ENCODE measurements at places on chromosomes 3 and 15. TPM values are rescaled to one million over a fixed set of nuclear protein-coding genes. Genes with fewer than 3 reads are reported as not detected.

The TEX55 gene
- not detected for total RNA-seq

The FBXO40 gene
- total RNA-seq: not detected

The GOLGA6A gene
- 0.20 TPM for total RNA-seq

The ZBTB20 gene
- total RNA-seq: 30.7 TPM

The BCL2A1 gene
- total RNA-seq: 0.49 TPM

The IL17RB gene
- total RNA-seq: 1.4 TPM

The TRIM59 gene
- 23.0 TPM for total RNA-seq

The THBS1 gene
- total RNA-seq: 367 TPM

The DUOXA1 gene
- total RNA-seq: 5.8 TPM

The CPA3 gene
- not detected for total RNA-seq

The CCDC39 gene
- total RNA-seq: not detected

The MLF1 gene
- total RNA-seq: 12.2 TPM

The MOBP gene
- not detected for total RNA-seq

The FOXB1 gene
- total RNA-seq: not detected

The LMAN1L gene
- 0.35 TPM for total RNA-seq

The STRA6 gene
- 114 TPM for total RNA-seq

The HTR3E gene
- total RNA-seq: not detected

The HGD gene
- 0.29 TPM for total RNA-seq

The ROPN1 gene
- not detected for total RNA-seq

The ROBO1 gene
- 130 TPM for total RNA-seq

The RLBP1 gene
- not detected for total RNA-seq

The FBXW12 gene
- 0.51 TPM for total RNA-seq

The EIF4A2 gene
- 559 TPM for total RNA-seq

The DNAJC19 gene
- 33.0 TPM for total RNA-seq

The EBLN2 gene
- total RNA-seq: 10.7 TPM

The GOLGA8K gene
- total RNA-seq: 0.95 TPM

The TMEM45A gene
- 25.7 TPM for total RNA-seq

The GOLGA6D gene
- total RNA-seq: 0.18 TPM

The LYZL4 gene
- total RNA-seq: not detected

The ACKR4 gene
- total RNA-seq: not detected

The PLA2G4E gene
- not detected for total RNA-seq

The IDH3A gene
- 33.8 TPM for total RNA-seq

The CPLX3 gene
- total RNA-seq: 0.14 TPM

The KATNBL1 gene
- 79.3 TPM for total RNA-seq

The CEMIP gene
- total RNA-seq: 0.70 TPM

The GADL1 gene
- 4.6 TPM for total RNA-seq

The SI gene
- total RNA-seq: not detected

The GOLGA6B gene
- 0.18 TPM for total RNA-seq

The SLC9C1 gene
- 0.69 TPM for total RNA-seq

The CACNA2D3 gene
- total RNA-seq: 2.8 TPM

The RAB7A gene
- 133 TPM for total RNA-seq

The NR2E3 gene
- total RNA-seq: 1.2 TPM

The POC1A gene
- total RNA-seq: 8.7 TPM

The ANKRD34C gene
- not detected for total RNA-seq

The NR1D2 gene
- 27.3 TPM for total RNA-seq

The MYZAP gene
- total RNA-seq: 3.8 TPM

The SLC28A2 gene
- total RNA-seq: not detected

The GOLGA8Q gene
- total RNA-seq: 1.9 TPM

The RBPMS2 gene
- 14.6 TPM for total RNA-seq

The ARRDC4 gene
- total RNA-seq: 16.2 TPM

The VWA5B2 gene
- 0.78 TPM for total RNA-seq

The RARB gene
- total RNA-seq: 117 TPM

Data from mesothelial cell of epicardium (in vitro differentiated cells).